ENCODE measurements at places on chromosomes 1 and 21.

DNA sequence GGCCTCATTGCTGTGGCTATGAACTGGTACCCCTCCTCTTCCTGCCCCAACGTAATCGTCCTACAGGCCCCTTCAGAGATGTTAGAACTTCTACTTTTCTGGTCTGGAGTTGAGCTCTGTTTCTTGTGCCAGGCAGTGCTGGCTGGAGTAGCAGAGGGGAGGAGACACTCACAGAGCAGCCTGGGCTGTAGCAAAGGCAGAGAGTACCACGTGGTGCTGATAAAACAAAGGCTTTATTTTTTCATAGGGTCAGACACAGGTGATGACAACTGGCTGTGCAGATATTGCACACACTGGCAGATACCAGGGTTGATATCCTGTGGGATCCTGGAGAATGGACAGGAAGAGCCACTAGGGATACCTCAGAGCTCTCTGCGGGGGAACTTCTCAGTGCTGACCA lies 23.2 kb downstream of the CRCT1 start:
- DNase-seq = no peak

GRCh38 chr1:63984257-63984929 lies 210.6 kb downstream of the ROR1 start:
- no peak for DNase-seq

- DNase-seq = no peak
Observed at GRCh38 chr21:40754466-40754865, 92.5 kb downstream of the DSCAM start.

GRCh38 chr1:219910716-219911115 lies 17.6 kb downstream of the SLC30A10 start:
- DNase-seq = no peak

DNA sequence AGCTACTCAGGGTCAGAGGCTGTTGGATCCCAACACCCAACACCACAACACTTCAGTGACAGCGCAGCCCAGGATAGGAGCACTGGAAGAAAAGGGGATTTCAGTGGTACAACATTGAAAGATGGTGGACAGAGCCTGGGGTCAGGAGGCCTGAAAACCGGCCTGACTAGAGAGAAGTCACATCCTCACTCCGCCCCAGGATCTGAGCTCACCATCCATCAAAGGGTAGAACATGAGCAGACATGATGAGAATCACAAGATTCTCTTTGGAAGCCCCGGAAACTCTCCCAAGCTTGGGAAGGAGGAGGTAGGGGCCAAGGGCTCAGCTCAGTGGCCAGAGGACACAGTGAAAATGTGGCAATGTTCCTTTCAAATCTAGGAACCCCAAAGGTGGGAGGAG lies 271.3 kb downstream of the NPHP4 start:
- no peak for DNase-seq

- DNase-seq = no peak
Observed at GRCh38 chr21:36694593-36695282, 4.2 kb upstream of the SIM2 start.

GRCh38 chr1:162463021-162463420 lies 34.6 kb upstream of the UHMK1 start:
- DNase-seq = no peak

DNA sequence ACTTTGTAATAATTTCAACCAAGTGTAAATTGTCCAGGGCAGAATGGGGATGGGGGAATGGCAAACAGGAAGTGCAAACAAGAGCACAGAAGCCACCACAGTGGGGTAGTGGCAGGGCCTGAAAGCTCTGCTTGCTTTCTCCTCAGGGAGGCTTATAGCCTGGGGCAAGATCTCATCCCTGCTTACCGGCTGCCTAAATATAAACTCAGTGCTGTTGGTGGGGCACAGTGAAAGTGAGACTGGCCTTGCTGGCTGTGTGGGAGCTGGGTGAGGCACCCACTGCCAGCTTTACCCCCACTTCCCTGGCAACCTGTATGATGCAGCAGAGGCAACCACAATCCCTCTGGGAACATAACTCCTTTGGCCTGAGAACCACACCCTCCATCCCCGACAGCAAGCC lies 15.2 kb downstream of the STYXL2 start:
- no peak for DNase-seq

GRCh38 chr1:30704271-30704670 lies 19.1 kb downstream of the MATN1 start:
- DNase-seq = no peak

GRCh38 chr1:111256988-111257658 lies 29.6 kb downstream of the CHI3L2 start:
- no peak for DNase-seq
